ENCODE measurements at places on chromosomes 5 and 9. TPM values are rescaled to one million over a fixed set of nuclear protein-coding genes. Genes with fewer than 3 reads are reported as not detected.

The PSMD5 gene
- 44.8 TPM for total RNA-seq

The SARDH gene
- total RNA-seq = 0.84 TPM

The NDOR1 gene
- total RNA-seq = 10.0 TPM

The PCDHA1 gene
- total RNA-seq = not detected

The ZNF354C gene
- 10.2 TPM for total RNA-seq

The CDC20B gene
- total RNA-seq = not detected

The ITK gene
- 4.8 TPM for total RNA-seq

The TMEM252 gene
- total RNA-seq = not detected

The DOCK2 gene
- total RNA-seq = 31.5 TPM

The PCDHB12 gene
- 6.7 TPM for total RNA-seq

The MARCOL gene
- total RNA-seq = not detected

The NR5A1 gene
- not detected for total RNA-seq

Measured in aorta (tissue), 5 donors.